Myocyte (in vitro differentiated cells): ENCODE measurements at places on chromosomes 4 and X.

DNA sequence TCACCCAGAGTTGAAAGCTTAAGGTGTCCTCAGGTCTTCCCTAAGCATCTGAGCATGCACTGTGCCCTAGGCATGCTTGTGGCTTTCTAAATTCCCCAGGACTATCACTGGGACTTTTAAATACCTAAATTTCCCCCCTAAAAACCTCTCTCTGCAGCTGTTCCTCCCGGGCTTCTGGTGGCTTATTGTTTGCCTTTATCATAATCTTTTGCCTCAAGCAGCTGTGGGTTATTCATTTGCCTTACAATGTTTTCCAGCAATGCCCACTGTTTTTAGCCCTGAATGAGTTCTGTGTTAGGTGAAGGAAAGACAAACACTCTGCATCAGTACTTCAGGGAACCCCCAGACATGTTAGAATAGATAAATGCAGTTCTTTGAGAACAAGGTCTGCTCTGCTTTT, 455.0 kb downstream of the ZIC3 start:
- DNase-seq: no peak

GRCh38 chr4:22692736-22693135, at the start of gene GBA3:
Gene GBA3 (plus strand): TSS chr4:22692937.
- no peak for DNase-seq

- no peak for DNase-seq
Measured at GRCh38 chrX:116379854-116380253, 56.6 kb upstream of the SLC6A14 start.

- DNase-seq: no peak
Measured at GRCh38 chr4:25792200-25792791, 70.5 kb downstream of the SEL1L3 start.
